ENCODE measurements at places on chromosomes 3 and 15.

- DNase-seq, result no peak
- H3K4me3 ChIP-seq, result no peak overlapping the region
- no peaks in the 10 kb centered on the region for H3K36me3 ChIP-seq
- H3K4me1 ChIP-seq, result no peaks in the 10 kb centered on the region
- H3K27ac ChIP-seq, result no peak overlapping the region
- H3K27me3 ChIP-seq, result no peaks in the 10 kb centered on the region
Measured at GRCh38 chr3:65837604-65838003, 201.1 kb downstream of the MAGI1 start.

- H3K27ac ChIP-seq, result no peak overlapping the region
- no peak overlapping the region for H3K4me3 ChIP-seq
- DNase-seq, result no peak
- H3K36me3 ChIP-seq, result no peaks in the 10 kb centered on the region
- H3K27me3 ChIP-seq, result no peaks in the 10 kb centered on the region
- H3K4me1 ChIP-seq, result no peaks in the 10 kb centered on the region
Measured at GRCh38 chr15:50544368-50544767, 2.1 kb downstream of the USP50 start.

- H3K4me3 ChIP-seq, result no peak overlapping the region
- no peak for DNase-seq
- H3K27me3 ChIP-seq, result no peaks in the 10 kb centered on the region
- H3K36me3 ChIP-seq, result no peaks in the 10 kb centered on the region
- H3K4me1 ChIP-seq, result peaks cover 15% of the 10 kb centered on the region
- no peak overlapping the region for H3K27ac ChIP-seq
Measured at GRCh38 chr15:36590838-36591237, 11.4 kb downstream of the CDIN1 start.

DNA sequence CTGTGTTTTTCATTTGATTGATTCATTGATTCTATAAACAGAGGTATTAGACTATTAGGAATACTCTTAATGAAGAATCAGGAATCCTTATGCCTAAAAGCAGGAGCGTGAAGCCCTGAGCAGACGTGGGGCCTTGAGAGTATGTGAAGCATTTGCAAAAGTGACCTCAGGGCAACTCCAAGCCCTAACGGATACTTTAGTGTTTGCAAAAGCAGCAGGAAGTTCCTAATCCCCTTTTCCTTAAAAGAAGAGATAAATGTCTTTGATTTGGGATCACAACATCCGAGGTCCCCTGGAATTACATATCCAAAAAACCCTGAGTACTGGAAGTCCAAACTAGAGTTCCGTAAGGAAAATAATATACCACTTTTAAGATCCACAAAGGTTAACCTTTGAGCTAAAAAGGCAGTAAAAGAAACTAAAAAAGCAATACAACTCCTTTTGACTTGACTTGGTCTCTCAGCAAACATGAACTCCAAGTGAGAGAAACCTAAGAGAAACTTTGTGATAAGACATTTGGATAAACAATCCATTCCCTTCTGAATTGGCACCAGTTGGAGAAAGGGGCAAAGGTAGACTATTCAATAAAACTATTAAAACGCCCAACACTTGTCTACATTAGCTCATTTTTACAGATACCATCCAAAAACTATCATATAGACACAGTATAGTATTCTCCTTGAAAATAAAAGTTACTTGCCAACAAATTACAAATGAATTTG lies 27.4 kb downstream of the PRTG start:
- peaks cover 24% of the 10 kb centered on the region for H3K27me3 ChIP-seq
- H3K4me1 ChIP-seq, result no peaks in the 10 kb centered on the region
- H3K4me3 ChIP-seq, result no peak overlapping the region
- H3K36me3 ChIP-seq, result no peaks in the 10 kb centered on the region

- no peak for DNase-seq
- peaks cover 4% of the 10 kb centered on the region for H3K4me1 ChIP-seq
- no peak overlapping the region for H3K4me3 ChIP-seq
- H3K27me3 ChIP-seq, result peaks cover 9% of the 10 kb centered on the region
- no peak overlapping the region for H3K27ac ChIP-seq
Measured at GRCh38 chr15:59327942-59328341, 44.7 kb downstream of the MYO1E start.

GRCh38 chr3:31559872-31560534 lies 27.3 kb downstream of the STT3B start:
- peak overlapping the region; percentile 59 for H3K27ac ChIP-seq
- H3K4me3 ChIP-seq, result peak overlapping the region; percentile 66
- H3K36me3 ChIP-seq, result peaks cover 7% of the 10 kb centered on the region
- H3K4me1 ChIP-seq, result peaks cover 87% of the 10 kb centered on the region
- no peak for DNase-seq

DNA sequence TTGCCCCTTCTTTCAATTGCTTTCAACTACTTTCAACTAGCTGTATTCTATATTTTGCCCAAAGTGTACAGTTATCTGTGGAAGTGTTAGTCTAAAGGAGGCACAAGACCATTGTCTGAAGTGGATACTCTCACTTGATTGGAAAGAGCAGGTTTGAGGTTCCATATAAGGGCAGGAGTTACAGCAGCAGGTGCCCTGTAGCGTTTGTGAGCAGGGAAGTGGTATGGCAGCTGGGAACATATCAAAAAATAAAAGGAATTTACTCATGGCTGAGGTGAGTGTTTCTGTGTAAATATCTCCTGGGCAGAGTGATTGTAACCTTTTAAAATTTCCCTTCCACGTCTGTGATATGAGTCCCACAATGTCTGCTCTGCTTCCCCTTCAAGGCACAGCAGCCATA lies 38.5 kb upstream of the DNAJC13 start:
- H3K27me3 ChIP-seq, result peaks cover 18% of the 10 kb centered on the region
- H3K36me3 ChIP-seq, result no peaks in the 10 kb centered on the region
- no peak overlapping the region for H3K4me3 ChIP-seq
- DNase-seq, result no peak
- H3K27ac ChIP-seq, result no peak overlapping the region

- H3K27me3 ChIP-seq, result peaks cover 13% of the 10 kb centered on the region
- DNase-seq, result no peak
- no peak overlapping the region for H3K27ac ChIP-seq
- H3K4me1 ChIP-seq, result peaks cover 9% of the 10 kb centered on the region
- H3K4me3 ChIP-seq, result no peak overlapping the region
Measured at GRCh38 chr15:81256916-81257315, 60.2 kb downstream of the IL16 start.

DNA sequence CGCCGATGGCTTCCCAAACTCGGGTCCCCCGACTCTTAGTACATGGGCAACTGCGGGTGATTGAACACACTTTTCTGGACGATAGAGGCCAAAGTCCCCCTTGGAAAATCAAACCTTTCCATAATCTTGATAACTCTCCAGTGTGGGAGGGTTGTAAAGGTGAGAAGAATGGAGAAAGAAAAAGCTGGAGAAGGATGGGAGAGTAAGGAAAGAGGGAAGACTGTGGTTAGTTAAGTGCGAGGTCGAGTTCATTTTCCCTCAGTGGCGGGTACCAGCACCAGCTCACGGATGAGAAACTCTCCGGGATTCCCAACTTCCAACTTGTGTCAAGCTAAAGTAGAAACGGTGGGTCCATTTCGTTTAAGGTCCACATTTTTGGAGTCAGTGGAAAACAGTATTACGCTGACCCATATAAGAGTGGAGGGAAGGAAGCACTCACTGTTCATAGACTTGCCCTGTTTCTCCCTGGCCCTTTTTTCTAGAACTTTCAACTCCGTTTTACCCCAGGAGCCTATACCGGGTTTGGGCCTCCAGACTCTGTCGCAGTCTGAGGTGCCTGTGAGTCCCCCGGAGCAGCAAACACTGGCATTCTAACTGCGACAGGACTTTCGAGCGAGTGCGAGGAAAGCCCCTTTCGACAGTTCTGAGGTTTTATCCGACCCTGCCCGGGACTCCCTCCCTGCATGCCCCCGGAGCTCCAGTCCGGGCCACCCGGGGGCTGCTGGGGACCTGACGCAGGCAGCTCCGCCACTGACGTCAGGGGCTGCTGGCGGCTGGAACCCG lies 14.8 kb downstream of the ZIC1 start:
- peaks cover 39% of the 10 kb centered on the region for H3K27me3 ChIP-seq
- peaks cover 7% of the 10 kb centered on the region for H3K36me3 ChIP-seq
- DNase-seq, result no peak
- H3K27ac ChIP-seq, result no peak overlapping the region
- no peak overlapping the region for H3K4me3 ChIP-seq

GRCh38 chr15:28901587-28901980 lies 15.8 kb downstream of the APBA2 start:
- peaks cover 76% of the 10 kb centered on the region for H3K4me1 ChIP-seq
- H3K27me3 ChIP-seq, result no peaks in the 10 kb centered on the region
- no peaks in the 10 kb centered on the region for H3K36me3 ChIP-seq
- DNase-seq, result no peak
- H3K27ac ChIP-seq, result no peak overlapping the region

GRCh38 chr3:143514109-143514508 lies 334.2 kb downstream of the SLC9A9 start:
- no peak overlapping the region for H3K4me3 ChIP-seq
- no peaks in the 10 kb centered on the region for H3K4me1 ChIP-seq
- DNase-seq, result no peak
- no peaks in the 10 kb centered on the region for H3K27me3 ChIP-seq
- no peaks in the 10 kb centered on the region for H3K36me3 ChIP-seq

DNA sequence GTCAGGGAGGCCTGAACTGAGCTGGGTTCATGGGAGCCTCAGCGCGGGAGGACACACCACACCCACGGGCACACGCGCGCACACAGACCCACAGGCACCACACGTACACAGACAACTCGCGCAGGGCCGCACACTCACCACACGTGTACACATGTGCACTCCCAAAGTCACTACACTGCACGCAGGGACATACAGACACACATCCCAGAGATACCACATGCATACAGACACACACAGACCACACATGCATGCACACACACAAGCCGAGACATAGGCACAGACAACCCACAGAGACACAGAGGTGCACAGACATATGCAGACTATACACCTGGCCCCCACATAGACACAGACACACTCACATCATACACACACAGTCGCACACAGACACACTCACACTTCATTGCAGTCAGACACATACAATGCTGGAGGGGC lies 1.1 kb upstream of the MGLL start:
- H3K4me3 ChIP-seq, result peak overlapping the region; percentile 5
- peaks cover 64% of the 10 kb centered on the region for H3K27me3 ChIP-seq
- H3K27ac ChIP-seq, result no peak overlapping the region
- H3K4me1 ChIP-seq, result peaks cover 10% of the 10 kb centered on the region

DNA sequence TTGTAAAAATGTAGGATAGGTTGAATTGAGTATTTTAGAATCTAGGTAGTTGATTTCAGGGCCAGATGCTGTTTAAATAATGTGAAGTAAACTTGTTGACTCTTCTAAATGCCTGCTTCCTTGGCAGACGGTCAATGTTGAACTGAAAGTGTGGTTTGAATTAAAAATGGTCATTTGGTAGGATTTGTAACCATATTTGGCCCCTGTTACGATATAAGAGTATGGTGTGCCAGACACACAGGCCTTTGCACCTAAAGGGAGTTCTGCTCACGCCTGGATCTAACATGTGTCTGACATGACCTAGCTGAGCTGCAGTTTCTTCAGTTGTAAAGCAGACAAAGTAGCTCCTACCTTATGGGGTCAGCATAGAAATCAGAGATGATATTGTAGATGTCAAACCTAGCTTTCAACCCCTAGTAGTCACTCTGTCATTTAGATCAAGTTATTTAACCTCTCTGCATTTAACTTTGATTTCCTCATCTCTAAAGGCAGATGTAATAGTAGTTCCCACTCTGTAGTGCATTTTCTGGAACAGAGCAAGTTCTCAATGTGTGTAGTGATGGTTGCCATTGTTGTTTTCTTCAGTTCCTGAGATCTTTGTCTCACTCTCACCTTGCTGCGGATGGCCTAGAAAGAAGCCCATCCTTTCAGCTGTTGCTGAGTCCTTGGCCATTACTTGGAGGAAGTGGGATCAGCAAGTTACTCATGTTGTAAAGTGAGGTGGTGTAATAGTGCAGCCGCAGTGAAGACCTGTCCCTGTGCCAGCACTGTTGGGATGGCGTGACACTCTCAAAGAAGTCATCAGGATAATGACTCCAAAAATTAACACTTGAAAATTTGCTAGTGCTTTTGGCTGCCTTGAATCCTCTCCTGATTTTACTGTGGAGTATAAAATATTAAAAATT lies 90.2 kb downstream of the GHSR start:
- H3K4me1 ChIP-seq, result no peaks in the 10 kb centered on the region
- no peak overlapping the region for H3K4me3 ChIP-seq
- no peaks in the 10 kb centered on the region for H3K36me3 ChIP-seq
- H3K27me3 ChIP-seq, result no peaks in the 10 kb centered on the region
- no peak overlapping the region for H3K27ac ChIP-seq
- no peak for DNase-seq

GRCh38 chr3:21526461-21526860 lies 224.5 kb downstream of the ZNF385D start:
- DNase-seq, result no peak
- H3K4me3 ChIP-seq, result no peak overlapping the region
- H3K27ac ChIP-seq, result no peak overlapping the region
- H3K4me1 ChIP-seq, result no peaks in the 10 kb centered on the region
- no peaks in the 10 kb centered on the region for H3K27me3 ChIP-seq
- H3K36me3 ChIP-seq, result no peaks in the 10 kb centered on the region

GRCh38 chr3:65963787-65964677 lies 74.7 kb downstream of the MAGI1 start:
- peaks cover 14% of the 10 kb centered on the region for H3K4me1 ChIP-seq
- no peaks in the 10 kb centered on the region for H3K36me3 ChIP-seq
- DNase-seq, result peak; percentile 44
- peaks cover 8% of the 10 kb centered on the region for H3K27me3 ChIP-seq
- H3K27ac ChIP-seq, result peak overlapping the region; percentile 41

GRCh38 chr3:68706096-68706495 lies 226.3 kb downstream of the TAFA4 start:
- no peak overlapping the region for H3K4me3 ChIP-seq
- no peaks in the 10 kb centered on the region for H3K36me3 ChIP-seq
- no peak overlapping the region for H3K27ac ChIP-seq
- no peak for DNase-seq
